ENCODE measurements at places on chromosomes 6 and 20.

- DNase-seq: no peak
Observed at GRCh38 chr20:61166324-61166723, 85.7 kb upstream of the CDH4 start.

DNA sequence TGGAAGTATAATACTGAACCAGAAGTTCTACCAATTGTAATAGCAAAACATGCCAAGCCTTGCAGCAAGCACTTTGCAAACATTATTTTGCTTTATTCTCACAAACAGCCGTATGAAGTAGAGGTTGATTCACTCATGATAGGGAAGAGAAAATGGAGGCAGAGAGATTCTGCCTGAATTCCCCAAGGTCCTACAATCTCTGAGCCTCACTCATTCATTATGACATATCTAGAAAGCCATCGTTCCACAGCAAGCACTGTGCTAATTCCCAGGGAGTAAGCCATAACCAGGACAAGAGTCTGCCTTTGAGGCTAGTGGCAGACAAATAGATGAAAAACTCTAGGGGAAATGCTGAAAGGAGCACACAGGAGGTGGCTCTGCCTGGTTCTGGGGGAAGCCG is 288.0 kb downstream of the TSHZ2 start:
- DNase-seq: no peak

DNA sequence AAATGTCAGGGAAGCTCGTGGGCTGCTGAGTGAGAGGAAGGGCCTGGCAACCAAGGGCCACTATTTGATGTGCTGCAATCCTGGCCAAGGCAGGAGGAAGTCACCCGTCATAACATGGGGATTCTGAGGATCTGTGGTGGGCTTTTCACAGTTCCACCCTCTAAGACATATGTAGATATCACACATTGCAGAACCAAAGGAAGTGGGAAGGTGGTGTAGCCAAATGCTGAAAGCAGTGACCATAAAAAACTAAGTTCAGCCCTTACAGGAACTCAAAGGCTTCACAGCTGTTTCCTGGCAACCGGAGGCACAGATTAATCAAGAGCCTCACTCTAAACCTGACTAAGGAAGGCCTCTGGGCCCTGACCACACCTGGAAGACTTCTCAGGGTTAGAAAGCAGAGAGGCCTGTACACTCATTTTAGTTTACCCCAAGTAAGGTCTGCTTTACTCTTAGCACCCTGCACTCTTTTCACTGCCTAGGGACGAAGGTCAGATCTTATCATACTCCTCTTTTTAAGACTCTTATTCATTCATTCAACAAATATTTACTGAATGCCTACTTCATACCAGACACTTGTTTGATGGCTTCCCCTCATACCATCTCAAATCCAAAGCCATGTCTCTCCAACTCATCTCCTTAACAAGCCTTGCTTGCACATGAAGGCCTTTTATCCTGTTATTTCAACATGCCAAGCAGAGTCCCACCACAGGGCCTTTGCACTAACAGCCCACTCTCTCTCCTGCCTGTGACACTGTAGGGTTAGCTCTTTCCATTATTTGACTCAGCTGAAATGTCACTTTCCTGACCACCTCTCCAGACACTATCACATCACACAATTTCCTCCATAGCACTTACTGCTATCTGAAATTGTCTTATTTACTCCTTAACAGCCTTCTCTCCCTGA is 2.6 kb downstream of the UBE2V1 start:
- DNase-seq: peak; percentile 87

GRCh38 chr20:49964964-49965780 is 17.6 kb upstream of the SNAI1 start:
- peak; percentile 64 for DNase-seq

- DNase-seq: no peak
Observed at GRCh38 chr6:108883172-108883571, 35.0 kb downstream of the ARMC2 start.

GRCh38 chr6:148193063-148193680 is 149.5 kb upstream of the SASH1 start:
- no peak for DNase-seq

GRCh38 chr6:144847916-144848315 is 562.8 kb downstream of the UTRN start:
- DNase-seq: no peak

Data from suppressor macrophage (primary cell).